ENCODE measurements at places on chromosomes 4 and X.
A peak's percentile ranks its signal among the peaks of the same experiment; 100 is the strongest.

DNA sequence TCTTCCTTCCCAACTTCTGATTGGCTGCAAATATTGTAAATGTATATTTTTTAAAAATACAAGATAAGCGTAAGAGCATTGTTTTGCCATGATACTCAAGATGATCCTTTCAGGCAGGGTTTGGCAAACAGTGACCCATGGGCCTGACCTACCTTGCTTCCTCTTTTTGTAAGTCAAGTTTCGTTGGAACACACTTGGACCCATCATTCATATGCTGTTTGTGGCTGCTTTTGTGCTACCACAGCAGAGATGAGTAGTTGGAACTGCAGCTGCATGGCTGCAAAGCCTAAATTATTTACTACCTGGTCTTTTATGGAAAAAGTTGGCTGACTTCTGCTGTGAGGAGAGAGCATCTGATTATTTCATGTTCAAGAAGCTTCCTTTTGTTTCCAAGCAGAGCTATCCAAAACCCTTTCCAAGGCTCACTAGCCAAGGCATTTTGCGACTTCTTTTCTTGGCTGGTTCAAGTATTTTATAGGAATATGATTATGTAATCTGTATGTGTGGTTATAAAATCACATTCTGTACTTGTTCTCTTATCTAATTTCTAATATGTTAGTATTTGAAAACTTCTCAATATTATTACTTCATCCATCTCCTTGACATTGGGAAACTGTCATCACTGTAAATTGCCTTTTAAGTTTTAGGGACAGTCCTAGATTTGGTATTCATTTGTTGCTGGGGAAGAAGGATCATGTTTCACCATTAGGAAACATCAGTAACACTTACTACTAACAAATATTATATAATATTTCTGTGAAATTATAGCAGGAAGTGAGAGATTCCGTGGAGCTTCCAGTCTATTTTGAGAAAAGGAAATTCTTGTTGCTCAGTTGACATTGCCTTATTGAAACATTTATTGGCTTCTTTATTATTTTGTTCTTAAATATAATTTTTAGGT, 109.2 kb downstream of the ARHGAP10 start:
- peak; percentile 85 for DNase-seq

- DNase-seq, result peak; percentile 76
Measured at GRCh38 chr4:101282076-101282844, 65.1 kb downstream of the PPP3CA start.

- DNase-seq, result no peak
Measured at GRCh38 chrX:20118065-20118824, 1.5 kb upstream of the MAP7D2 start.

- no peak for DNase-seq
Measured at GRCh38 chr4:128287141-128287870, at the start of gene PGRMC2. Gene PGRMC2, minus strand, starts transcription at chr4:128287813. Its CDS starts 23 bp downstream, at chr4:128287790.

DNA sequence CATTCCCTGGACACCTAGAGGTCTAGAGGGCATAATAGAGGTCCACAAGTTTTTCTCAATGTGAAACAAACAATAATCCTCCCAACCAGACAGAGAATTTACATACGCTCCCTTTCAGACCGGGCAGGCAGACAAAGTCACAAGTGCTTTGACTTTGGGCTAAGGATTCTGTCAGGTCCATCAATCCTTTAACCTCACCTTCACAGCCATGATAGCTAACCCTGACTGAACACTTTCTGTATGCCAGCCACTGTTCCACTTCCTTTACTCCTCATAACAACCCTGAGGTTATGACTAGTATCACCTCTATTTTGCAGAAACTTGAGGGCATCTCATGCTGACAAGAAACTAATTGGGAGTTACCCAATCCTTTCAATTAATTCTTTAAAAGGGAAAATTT, 118.8 kb upstream of the AFF2 start:
- peak; percentile 6 for DNase-seq

DNA sequence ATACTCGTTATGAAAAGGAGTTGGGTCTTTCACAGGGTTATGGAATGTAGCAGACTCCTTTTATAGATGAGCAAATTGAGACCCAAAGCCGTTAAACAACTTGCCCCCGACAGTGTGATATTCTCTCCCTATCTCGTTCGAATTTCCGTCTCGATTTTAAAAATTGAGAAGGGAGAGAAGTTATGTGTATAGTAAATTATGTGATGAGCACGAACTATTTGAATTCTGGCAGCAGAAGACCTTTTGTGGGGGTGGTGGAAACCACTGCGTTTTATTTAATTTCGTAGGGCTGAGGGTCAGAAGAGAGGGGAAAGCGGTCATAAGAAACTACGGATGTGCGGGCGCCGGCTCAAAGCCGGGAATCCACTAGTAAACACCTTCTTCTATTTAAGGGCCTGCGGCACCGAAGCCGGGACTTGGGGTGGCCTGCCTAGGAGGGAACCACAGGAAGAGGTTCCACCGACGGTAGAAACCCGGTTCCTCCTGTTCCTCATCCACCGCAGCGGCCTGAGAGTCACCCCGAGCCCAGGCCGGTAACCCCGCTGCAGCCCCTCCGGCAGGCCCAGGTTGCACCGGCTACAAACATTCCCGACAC, 1.5 kb upstream of the DDX3X start:
- no peak for DNase-seq

DNA sequence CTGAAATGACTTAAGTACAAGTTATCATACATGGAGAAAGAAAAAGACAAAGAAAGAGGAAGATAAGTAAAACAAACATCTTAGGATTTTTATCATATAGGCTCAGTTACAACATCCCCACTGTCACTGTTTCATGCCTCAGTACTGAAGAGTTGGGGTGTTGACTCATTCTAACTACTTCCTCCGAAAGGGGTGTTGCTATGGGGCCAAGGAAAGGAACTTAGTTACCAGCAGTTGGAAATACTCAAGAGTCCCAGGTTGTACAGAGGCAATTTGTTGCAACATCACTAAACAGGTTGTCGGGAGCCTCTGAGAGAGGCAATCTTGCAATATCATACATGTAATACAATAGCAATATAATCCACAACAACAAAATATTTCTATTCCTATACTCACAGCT, 1264.7 kb downstream of the PCDH7 start:
- DNase-seq, result peak; percentile 1

DNA sequence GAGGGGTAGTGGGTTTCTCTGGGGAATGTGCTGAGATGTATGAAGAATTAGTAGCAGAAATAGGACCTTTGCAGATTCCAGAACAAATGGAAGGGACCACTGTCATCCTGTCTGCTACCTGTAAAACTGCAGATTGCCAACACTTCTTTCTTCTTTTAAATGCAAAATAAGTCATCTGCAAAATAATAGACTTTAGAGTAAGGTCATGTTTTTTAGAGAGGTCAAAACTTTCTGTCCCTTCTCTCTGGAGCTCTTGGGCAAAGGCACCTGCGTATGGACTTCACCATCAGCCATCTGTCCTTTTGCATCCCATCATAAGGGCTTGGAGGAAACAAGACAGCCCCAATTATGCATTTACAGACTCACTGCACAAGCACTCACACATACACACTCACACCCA, 121.1 kb upstream of the PPARGC1A start:
- DNase-seq, result no peak

- no peak for DNase-seq
Measured at GRCh38 chr4:160546201-160546600, 1443.3 kb downstream of the RAPGEF2 start.

GRCh38 chrX:123755107-123755506, 22.3 kb upstream of the THOC2 start:
- no peak for DNase-seq

- no peak for DNase-seq
Measured at GRCh38 chr4:16360694-16361262, 134.5 kb upstream of the TAPT1 start.

DNA sequence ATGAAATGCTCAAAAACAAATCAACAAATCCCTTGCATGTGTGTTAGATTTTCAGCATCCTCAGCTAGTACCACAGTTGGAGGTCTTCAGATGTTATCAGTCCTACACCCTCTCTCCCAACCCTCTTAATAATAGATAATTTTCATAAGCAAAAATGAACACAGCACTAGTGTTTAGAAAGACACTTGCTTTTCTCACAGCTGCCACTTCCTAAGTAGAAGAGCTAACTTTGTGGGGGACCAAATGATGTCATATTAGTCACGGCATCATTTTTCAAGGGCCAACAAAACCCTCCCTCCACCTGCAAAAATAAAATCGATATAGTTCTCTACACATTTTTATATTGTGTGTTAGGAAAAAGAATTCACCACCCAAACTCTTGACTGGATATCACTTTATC, 163.5 kb upstream of the GYPA start:
- no peak for DNase-seq

GRCh38 chr4:8165374-8165896, 6.8 kb upstream of the ABLIM2 start:
- DNase-seq, result no peak

DNA sequence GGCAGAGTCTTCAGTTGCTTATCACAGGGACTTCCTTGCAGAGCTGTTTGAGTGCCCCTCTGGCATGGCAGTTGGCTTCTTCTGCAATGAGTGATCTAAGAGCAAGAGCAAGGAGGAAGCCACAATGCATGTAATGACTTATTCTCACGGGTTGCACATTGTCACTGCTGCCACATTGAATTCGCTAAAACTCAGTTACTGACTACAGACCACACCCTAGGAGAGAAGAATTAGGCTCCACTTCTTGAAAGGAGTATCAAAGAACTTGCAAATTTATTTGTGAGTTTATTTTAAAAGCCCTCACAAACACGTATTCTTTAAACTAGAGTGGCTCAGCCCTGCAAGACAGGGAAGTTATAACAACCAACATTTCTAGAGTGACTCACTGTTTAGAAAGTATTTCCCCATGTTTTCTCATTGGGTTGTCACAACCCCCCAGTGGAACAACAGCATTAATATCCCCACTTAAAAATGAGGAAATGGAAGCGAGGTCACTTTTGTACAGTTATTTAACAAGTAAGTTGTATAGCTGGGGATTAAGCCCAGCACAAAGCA, 32.4 kb upstream of the RBPJ start:
- DNase-seq, result peak; percentile 96

GRCh38 chrX:129737916-129738315, 863 bp upstream of the XPNPEP2 start:
- DNase-seq, result peak; percentile 73

GRCh38 chr4:30601070-30601865, 118.9 kb upstream of the PCDH7 start:
- no peak for DNase-seq

DNA sequence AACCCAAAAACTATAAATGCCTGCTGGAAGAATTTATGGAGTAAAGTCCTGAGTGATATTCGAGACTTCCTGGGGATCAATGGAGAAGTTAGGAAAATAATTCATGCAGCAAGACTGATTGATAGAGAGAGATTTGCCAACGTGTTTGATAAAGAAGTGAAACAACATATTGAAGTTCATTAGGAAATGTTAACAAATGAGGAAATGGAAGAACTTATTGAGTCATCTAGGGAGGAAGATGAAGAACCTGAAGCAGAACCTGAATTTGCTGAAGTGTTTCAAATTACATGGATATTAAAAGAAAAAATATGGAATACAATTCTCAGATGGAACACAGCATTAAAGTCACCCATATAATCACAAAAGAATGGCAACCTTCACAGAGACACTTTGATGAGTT, 39.0 kb downstream of the DDX60 start:
- peak; percentile 25 for DNase-seq

DNA sequence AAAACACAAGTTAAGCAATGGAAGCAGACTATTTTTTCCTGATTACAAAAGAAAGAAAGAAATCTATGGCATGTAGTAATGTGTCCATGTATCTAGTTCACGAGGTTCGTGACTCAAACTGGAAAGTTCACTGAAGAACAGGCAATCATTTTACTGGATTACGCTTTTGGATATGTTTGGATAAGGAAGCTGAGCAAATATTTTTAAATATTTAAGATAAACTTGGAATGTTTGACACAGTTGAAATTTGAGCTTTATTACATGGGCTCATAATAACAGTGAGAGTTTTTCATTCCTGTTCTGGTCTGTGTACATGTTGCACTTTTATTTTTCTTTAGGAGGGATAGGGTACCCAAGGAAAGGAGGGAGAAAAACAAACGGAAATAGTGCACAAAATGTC, 244.2 kb upstream of the GK2 start:
- DNase-seq, result no peak

GRCh38 chrX:139844163-139844562, 88.7 kb downstream of the ATP11C start:
- no peak for DNase-seq
